ENCODE measurements at places on chromosomes 4 and X. TPM values are rescaled to one million over a fixed set of nuclear protein-coding genes. Genes with fewer than 3 reads are reported as not detected.

CT45A2 gene
- total RNA-seq: not detected

XAGE5 gene
- total RNA-seq: not detected

TAF7L gene
- total RNA-seq: not detected

NXF2B gene
- total RNA-seq: not detected

TMEM255A gene
- 0.21 TPM for total RNA-seq

KIT gene
- 0.42 TPM for total RNA-seq

MAGEC1 gene
- total RNA-seq: not detected

ZCCHC4 gene
- total RNA-seq: 12.4 TPM

All from mononuclear cell (primary cell).